Jurkat, Clone E6-1 (cell line): ENCODE measurements at places on chromosomes 7 and 10.
A peak's percentile ranks its signal among the peaks of the same experiment; 100 is the strongest.

- no peak for DNase-seq
These were observed 12.7 kb downstream of the STEAP2 start for GRCh38 chr7:90224195-90224594.

- DNase-seq, result peak; percentile 36
These were observed 46.1 kb upstream of the CACUL1 start for GRCh38 chr10:118800920-118801319.

DNA sequence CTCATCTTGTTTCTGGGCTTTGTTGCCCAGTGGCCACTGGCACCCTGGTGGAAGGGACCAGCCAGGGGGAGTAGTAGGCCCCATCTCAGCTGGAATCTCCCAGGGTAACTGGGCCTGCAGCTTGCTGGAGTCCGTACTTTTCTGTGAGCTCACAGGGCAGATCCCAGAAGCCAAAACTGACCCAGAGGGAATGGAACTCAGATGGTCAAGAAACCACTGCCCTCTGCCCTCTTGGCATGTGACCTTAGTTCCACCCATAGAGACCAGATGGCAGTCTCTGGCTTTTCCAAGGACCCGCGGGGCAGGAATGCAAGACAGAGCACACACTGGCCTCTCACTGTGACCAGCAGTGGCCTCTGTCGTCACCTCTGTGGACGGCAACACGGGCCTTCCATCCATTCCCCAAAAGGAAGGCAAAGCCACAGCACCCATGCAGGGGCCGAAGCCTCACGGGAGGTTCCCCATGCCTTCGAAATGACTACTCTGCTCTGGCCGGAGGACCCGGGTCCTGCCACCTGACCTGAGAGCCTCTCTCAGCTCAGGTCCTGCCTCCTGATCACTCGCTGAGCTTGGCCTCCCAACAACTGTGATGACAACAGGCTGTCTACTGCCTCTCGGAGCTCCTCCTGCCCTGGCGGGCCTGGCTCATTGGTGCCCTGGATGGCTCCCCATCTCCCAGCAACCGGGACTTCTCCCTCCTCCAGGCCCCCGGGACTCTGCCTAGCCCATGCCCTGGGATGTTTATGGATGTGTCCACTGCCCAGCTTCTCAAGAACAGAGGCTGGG, 29.9 kb downstream of the MYL10 start:
- no peak for DNase-seq

DNA sequence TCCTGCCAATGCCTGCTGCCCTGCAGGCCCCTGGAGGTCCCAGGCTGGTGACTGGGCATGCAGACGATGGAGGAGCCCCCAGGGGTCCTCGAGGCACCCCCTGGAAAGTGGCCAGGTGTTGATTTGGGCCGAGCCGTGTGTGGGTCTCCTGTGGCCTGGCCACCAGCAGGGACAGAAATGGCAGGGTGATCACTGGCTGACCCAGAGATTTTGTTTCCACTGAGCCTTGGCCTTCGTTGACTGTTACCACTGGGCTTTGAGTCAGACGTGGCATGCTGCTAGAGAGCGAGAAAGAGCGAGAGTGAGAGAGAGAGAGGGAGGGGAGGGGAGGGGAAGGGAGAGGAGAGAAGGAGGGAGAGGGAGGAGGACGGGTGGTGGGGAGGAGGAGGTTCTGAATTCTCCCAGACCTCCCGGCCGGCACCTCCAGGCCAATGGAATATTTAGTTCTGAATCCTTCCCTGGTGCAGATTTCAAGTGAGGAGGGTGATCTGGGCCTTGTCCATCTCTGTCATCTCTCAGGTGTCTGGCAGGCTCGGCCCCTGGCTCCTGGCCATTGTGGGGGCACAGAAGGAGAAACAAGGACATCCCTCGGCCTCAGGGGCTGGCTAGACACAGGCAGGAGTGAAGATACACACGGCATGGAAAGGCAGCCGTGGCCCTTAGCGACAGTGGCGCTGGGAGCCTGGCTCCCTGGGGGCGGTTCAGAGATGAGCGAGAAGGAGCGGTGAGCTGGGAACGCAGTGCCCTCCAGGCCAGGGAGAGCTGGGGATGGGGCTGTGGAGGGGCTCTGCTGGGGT, 58.2 kb downstream of the GLRX3 start:
- no peak for DNase-seq

DNA sequence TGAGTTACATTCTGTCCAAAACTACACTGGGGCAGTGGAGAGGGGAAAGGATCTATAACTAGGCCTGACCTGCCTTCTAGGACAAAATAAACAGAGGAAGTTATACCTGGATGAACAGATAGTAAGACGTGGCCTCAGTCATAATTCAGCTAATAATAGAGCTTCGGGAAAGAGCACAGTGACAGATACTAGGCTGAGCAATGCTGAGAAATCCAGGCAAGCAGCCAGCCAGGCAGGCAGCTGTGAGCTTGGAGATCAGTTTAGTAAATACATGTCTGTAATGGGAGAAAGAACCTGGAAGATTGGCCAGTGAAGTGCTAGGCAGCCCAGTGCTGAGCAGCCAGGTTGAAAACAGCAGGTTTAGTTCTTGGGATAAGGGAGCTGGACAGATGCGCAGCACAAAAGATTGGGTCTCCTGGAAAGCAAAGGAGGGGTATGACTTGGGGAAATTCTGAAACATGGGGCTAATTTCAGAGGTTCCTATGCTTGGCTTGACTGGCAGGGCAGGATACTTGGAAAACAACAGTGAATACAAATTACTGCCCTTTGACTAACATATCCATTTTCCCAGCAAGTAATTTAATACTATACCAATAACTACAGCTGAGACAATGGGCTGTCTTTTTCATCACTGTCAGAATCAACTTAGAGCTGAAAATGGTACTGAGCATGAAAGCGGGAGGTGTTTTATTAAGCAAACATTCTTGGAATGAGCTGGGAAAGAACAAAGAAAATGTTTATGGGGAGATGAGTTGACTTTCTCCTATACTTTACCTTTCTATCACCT, 140.8 kb downstream of the DGKB start:
- DNase-seq, result no peak

DNA sequence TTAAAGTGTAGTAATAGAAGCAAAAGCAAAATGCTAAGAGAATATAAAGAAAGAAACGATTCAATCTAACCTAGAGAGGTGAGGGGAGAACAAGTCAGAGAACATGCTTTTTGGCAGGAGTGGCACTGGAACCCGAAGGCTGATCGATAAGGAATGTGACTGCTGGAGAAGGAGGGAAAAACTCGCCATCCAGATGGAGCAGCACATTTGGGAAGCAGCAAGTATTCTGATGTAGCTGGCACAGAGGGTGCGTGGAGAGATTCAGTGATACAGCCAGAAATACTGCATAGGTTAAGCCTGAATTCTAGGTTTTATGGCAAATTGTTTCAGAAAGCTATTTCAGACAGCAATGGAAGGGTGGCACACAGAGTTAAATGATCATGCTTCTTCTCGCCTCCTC, 42.0 kb downstream of the USP6NL start:
- DNase-seq, result no peak

- no peak for DNase-seq
These were observed 63.0 kb downstream of the PAPSS2 start for GRCh38 chr10:87722716-87723115.

- DNase-seq, result no peak
These were observed 125.3 kb upstream of the CCDC6 start for GRCh38 chr10:60031664-60032063.

- no peak for DNase-seq
These were observed 8.3 kb upstream of the ARHGAP21 start for GRCh38 chr10:24731942-24732341.

GRCh38 chr7:96219378-96220130, 102.3 kb downstream of the SLC25A13 start:
- no peak for DNase-seq

DNA sequence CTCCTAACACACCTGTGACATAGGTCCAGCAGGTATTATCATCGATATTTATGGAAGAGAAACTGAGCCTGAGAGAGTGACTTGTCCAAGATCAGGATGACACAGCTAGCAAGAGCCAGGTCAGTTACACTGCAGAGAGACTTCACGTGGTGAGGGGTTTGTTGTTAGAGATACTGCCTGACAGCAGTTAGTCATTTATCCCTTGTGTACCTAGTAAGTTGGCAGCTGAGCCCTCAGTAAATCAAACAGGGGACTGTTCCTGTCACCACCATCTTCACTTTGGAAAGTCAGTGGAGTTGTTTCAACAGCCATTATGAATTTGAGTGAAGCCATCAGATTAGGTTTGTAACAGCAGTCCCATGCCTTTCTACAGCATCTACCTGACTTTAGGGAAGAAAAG, 87.5 kb upstream of the GATA3 start:
- no peak for DNase-seq

GRCh38 chr7:28641752-28642545, 229.6 kb downstream of the CREB5 start:
- no peak for DNase-seq

DNA sequence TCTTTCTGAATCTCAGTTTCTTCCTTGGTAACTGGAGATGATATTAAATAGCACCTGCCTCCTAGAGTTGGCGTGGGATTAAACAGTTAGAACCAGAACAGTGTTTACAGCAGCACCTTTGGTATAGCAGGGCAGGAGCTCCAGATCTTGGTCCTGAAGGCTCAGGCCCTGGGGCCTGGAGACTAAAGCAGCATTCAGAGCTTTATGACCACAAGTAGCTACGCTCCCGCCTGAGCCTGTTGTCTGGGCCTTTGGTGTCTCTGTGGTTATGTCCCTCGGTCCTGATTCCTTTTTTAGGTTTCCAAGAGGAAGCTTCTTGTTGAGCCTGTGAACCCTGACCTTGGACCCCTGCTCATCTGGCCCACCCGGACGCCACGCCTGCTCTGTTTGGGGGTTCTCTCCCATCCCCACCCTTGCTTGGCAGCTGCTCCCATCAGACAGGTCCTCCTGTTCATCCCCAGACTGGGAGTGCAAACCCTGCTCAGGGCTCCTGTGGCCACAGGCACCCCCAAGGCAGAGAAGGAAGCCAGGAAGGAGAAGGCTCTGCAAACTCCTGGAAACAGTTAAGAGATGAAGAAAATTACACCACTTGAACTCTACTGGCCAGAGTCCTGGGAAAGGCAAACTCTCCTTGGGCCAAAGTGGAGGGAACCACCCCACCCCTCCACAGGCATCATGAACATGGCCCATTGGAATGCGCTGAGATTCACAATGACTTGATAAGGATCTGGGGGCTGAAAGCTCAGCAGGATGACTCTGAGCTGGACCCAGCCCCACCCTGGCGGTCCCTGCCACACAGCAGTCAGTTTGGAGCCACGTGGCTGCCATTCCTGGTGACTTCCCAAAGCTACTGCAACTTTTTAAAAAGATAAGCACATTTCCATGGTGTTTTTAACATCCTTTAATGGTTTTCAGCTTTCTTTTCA, 50.1 kb upstream of the TMEM72 start:
- no peak for DNase-seq

GRCh38 chr10:42790835-42791234, 8.2 kb downstream of the BMS1 start:
- DNase-seq, result no peak

GRCh38 chr10:127259347-127259746, 63.0 kb upstream of the INSYN2A start:
- no peak for DNase-seq

DNA sequence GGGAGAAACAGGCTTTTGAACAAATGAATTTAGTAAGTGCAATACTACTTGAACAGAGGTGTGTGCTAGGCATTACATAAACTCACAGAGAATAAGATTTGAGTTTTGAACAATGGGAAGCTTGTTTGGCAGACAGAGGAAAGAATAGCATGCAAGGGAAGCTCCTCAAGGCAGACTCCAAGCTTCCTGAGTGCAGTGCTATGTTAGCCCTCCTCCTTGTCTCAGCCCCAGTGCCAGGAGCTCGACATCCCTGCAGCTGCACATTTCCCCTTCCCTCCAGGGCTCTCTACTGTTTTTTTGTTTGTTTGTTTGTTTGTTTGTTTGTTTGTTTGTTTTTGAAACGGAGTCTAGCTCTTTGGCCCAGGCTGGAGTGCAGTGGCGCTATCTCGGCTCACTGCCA, 237.5 kb downstream of the IPMK start:
- no peak for DNase-seq

DNA sequence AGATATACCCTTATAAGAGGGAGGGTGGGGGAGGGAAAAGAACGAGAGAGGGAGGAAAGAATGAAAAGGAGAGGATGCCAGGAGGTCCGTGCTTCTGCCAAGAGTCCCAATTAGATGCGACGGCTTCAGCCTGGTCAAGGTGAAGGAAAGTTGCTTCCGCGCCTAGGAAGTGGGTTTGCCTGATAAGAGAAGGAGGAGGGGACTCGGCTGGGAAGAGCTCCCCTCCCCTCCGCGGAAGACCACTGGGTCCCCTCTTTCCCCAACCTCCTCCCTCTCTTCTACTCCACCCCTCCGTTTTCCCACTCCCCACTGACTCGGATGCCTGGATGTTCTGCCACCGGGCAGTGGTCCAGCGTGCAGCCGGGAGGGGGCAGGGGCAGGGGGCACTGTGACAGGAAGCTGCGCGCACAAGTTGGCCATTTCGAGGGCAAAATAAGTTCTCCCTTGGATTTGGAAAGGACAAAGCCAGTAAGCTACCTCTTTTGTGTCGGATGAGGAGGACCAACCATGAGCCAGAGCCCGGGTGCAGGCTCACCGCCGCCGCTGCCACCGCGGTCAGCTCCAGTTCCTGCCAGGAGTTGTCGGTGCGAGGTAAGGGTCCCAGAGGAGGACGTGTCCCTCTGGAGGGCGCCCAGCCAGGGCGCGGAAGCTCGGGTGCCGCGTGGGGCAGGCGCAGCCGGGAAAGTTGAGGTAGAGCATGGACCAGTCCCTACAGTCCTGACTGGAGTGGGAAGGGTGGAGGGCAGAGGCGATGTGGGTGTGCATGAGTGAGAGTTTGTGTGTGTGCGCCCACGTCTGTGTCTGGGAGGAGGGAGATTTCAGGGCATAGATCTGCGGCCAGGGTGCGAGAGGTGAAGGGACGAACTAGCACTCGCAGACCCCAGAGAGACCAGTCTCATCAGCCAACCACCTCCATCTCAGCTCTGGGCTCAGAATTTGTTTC, 844 bp downstream of the GRM3 start:
- DNase-seq, result no peak

DNA sequence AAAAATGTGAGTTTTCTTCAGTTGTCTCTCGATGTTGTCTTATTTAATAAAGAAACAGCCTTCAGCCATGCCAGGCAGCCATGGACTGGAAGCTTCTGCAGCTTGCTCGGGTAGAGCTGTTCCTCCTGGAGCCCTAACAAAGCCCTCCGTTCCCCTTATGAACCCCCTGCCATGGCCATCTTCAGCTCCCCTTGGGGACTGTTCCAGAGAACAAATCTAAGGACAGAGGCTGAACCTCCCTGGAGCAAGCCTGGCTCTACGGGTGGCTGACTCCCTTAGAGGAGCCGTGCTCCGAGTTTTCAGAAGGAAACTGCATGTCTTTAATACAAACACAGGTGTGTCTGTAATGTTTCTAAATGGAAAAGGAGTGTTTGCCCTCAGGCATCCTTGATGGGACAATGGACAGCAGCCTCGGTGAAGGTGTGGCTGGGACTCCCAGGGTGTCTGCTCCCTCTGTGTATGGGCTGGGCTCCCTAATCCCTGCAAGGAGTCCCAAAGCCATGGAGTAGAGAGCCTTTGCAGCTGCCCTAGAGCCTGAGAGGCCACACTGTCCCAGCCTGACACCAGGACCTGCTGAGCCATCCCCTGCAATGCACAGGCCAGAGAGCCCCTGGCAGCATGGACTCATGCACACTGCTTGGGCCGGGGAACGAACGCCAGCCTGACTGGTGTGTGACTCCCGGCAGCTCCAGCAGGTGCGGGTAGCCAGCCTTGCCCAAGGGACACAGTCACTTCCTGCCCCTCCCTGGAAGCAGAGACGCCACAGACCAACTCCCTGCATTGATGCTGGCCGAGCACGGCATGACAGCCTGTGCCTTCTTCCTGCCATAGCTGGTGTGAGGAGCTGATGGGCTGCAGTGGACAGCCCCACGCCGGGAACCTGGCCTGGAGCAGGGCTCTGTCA, 381.8 kb downstream of the TCERG1L start:
- no peak for DNase-seq
